ENCODE measurements at places on chromosomes 3 and 15. TPM values are rescaled to one million over a fixed set of nuclear protein-coding genes. Genes with fewer than 3 reads are reported as not detected.

- no peak for DNase-seq
These were observed 277 bp upstream of the DALRD3 start for GRCh38 chr3:49018707-49019006.

DNA sequence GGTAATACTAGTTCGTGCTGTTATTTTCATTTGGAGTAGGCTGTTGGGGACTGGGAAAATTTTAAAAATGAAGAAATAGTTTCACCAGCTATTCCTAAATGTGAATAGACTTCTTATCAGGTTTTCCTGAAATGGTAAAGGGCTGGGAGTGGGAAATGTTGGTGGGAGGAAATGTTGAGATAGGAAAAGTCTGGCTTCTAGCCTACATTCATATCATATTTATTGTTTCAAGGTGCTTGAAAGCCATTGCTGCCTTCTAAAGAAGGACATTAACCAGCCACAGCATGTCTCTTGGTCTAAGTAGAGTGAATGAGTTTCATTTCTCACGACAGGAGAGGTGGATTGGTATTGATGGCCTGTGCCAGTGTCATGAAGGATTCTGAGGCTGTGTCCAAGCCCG lies 197.1 kb upstream of the BHLHE40 start:
- no peak for DNase-seq

DNA sequence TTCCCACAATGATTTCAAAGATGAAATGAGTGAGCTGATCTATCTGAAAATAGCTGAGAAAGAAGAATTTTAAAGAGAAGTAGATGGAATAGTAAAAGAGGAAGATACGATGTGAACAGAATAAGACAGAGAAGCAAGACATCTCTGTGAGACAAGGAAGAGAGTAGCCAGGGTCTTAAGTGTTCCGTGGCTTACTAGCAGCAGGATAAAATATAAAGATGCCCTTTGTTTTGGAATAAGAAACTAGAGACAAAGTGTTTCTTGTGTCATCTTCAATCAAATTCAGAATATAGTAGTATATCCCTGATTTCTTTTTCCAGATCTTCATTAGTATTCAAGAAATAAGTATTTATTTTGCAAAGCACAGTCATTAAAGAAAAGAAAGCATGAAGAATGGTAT lies 281.0 kb upstream of the NECTIN3 start:
- no peak for DNase-seq

- DNase-seq = no peak
These were observed 370.1 kb downstream of the LRTM1 start for GRCh38 chr3:54557538-54558428.

DNA sequence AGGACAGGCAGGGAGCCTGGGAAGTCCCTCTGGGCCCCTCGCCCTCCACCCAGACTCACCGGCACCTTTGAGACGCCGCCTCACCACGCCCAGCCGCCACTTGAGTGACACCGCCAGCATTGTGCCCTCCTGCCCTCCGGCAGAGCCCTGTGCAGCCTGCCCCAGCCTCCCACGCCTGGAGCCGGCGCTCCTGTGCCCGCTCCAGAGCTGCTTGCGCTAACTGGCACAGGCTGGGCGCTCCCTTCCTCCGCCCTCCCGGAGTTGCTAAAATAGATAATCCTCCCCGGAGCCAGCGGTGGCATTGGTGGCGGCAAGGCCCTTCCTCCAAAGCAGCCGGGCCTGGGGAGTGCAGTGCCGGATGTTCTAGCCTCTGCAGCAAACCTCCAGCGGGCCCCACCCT lies 15.7 kb upstream of the GRIP2 start:
- DNase-seq = no peak

DNA sequence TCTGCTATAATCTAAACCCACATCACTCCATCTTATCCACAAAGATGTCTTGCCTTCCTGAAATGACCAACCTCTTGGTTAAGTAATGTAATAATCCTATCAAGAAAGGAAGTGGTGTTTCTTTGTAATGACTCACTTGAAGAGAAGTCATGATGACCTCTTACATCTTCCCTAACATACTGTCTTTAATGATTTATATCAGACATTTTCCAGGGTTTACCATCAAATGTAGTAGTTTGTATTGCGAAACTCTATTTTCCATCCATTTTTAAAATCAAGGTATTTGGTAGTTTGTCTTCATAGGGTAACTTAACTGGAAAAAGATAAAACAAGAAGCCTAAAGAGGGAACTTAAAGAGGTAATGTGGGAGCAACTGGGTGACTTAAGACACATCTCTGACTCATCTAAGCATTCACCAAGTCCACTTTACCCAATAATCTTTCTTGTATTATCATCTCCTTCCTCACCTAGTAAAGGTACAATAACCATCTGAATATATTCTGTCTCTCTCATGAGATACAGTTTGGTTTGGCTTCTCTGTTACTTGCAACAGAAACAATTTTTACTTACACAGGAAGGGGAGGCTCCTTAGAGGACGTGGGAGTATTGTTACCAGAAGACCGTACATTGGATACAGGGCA lies 5.7 kb upstream of the MAPK6 start:
- no peak for DNase-seq

GRCh38 chr3:8420612-8421011 lies 81.0 kb upstream of the LMCD1 start:
- DNase-seq = no peak

DNA sequence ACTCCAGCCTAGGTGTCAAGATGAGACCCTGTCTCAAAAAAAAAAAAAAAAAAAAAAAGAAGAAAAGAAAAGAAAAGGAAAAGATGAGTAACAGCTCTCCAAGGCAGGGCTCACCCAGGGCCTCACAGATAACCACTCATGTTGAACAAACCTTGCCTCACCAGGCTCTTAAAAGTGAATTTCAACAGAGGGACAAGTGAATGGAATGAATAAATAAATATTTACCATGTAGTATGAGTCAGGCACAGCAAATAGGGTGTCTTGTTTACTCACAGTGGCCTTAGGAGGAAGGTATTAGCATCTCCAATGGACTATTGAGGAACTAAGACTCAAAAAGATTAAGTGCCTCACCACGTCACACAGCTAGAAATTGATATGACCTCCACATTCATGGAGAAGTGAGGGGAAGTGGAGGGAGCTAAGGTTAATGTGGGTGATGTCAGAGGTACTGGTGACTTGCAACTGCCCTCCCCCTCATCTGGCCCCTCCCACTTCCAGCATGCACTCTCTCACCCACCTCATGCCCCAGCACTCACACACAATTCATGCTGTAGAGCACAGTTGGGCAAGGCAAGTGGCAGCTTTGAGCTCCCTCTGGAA lies 255.5 kb downstream of the UACA start:
- peak; percentile 81 for DNase-seq

DNA sequence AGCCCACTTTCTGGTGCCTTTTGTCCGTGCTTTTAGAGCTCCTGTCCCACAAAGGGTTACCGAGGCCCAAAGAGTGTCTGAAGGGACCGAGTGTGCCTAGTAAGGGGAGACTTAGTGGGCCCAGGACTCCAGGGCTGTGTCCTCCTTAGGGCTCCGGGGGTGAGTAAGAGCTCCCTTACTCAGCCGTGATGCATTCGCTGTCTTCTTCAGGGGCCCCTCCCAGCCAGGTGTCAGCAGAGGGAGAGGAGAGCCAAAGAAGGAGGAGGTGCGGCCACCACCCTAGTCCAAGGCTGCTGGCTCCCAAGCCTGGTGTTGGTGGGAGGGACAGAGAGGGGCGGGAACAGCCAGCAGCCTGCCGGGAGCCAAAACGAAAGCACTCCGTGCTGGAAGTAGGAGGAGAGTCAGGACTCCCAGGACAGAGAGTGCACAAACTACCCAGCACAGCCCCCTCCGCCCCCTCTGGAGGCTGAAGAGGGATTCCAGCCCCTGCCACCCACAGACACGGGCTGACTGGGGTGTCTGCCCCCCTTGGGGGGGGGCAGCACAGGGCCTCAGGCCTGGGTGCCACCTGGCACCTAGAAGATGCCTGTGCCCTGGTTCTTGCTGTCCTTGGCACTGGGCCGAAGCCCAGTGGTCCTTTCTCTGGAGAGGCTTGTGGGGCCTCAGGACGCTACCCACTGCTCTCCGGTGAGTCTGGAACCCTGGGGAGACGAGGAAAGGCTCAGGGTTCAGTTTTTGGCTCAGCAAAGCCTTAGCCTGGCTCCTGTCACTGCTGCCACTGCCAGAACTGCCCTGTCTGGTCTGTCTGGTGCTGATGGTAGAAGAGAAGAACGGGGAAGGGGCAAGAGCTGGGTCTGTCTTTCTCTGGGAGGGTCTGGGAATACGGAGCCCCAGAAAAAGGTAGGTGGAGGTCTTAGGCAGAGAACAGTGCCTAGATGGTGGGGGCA lies at the start of gene IL17RC:
TSS of gene IL17RC (plus strand) at position 365 of the 947 bp plus-strand sequence. CDS start at position 583, 218 bp downstream.
- DNase-seq = peak; percentile 53

DNA sequence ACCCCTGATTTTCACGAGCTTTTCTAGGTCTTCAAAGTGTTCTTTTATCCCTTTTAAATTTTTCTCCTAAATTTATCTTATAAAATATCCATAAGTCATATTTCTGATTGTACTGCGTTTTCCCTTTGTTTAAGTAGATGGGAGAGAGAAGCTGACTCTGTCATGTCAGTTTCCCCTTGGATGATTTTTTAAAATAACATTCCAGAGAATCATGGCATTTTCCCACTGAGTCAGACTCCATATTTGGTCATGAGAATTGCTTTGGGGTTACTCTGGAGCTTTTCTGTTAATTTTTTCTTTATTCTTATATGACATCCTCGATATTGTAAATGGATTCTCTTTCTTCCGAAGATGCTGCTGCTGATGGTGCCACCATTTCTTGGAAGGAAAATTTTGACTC lies 28.6 kb upstream of the UMPS start:
- DNase-seq = no peak

DNA sequence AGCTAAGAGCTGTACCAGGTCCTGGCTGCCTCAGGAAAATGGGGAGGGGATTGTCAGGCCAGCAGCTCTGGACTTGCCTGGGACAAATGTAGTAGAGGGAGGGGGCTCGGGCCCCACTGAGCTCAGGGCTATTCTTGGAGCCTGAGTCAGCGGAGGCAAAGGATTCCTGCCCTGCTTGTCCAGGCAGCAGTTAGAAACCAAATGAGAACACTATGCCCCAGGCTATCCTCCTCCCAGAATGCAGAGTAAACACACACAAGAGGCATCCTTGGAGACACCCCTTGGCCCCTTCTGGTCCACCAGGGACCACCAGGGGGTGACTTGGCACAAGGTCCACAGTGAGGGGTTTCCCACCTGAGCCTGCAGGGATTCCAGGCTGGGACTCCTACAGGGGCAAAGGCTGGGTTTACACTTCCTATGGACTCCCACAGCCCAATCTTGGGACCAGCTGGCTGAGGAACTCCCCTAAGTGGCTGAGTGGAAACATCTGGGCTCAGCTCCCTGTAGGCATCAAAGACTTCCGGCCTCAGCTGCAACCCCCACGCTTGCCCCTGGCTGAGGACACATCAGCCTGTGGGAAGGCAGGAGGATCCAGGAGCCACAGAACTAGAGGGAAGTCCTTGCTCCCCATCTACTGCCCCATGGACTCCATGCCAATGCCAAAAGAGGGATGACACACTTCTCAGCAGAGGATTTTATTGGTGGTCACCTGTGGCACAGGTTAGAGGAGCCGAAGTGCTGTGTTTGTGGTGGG lies 3.4 kb upstream of the COL7A1 start:
- no peak for DNase-seq

DNA sequence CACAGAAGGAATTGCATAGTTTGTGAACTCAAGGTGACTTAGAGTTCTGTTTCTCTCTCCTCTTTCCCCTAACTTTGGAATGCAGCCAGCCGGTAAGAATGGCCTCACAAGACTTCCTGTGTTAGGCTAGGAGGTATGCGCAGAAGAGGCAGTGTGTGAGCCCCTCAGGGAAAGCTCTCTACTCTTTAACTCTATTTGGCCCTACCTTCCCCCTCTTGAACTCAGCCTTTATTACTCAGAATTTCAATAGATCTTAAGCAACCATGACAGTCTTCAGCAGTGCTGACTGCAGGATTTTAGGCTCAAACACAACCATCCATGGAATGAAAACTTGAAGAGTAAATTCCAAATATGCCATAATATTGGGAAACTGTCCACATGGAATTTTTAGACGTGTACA lies 209.5 kb downstream of the DTWD1 start:
- peak; percentile 54 for DNase-seq

DNA sequence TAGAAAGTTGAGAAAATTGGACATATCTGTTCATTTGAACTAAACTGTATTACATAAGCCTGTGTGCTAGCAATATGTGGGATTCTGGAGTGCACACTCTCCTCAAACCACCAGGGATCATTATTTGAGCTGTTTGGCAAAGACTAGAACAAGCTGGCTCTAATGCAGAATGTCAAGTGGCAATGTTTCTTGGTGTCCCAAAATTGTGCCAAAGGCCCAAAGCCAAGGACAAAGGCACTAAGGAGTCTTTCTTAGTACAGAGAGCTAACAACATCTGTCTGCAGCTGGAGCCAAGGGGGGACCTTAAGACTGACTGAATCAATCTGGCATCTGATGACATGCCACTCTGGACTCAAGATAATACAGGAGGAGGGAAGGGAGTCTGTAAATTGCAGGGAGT lies 76.7 kb upstream of the STRIT1 start:
- no peak for DNase-seq

DNA sequence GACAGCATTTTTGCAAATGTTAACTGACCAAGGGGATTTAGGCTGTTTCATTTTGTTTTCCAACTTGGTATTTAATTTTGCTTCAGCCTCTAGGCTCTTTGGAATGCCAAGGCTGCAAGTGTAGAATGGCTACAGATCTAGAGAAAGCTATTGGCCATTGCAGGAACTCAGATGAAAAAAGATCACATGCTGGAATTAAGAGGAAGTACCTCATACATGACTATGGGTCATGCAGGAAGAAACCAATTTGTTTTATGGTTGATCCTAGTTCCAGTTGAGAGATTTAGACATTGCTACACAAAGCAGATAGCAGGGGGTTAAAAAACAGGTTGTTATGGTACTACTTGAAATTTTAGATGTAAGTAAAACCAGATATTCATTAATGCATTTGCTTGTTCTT lies 12.7 kb upstream of the CLDN16 start:
- peak; percentile 3 for DNase-seq

DNA sequence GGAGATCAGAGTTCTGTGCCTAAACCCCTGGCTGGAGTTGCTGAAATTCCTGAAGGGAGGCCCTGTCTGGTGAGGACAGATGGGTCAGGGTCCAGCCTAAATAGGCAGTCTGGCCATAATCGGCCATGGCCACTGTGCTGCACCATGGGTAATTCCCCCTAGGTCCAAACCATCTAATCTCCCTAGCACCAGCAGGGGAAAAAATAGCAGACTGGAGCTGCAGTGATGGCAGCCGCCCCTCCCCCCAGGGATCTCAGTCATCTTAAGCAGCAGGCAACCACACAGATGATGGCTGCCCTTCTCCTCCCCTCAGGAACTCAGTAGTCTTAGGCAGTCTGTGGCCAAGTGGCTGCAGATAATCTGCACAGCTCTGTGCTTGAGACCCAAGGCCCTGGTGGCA lies 68.4 kb upstream of the CD96 start:
- DNase-seq = no peak

DNA sequence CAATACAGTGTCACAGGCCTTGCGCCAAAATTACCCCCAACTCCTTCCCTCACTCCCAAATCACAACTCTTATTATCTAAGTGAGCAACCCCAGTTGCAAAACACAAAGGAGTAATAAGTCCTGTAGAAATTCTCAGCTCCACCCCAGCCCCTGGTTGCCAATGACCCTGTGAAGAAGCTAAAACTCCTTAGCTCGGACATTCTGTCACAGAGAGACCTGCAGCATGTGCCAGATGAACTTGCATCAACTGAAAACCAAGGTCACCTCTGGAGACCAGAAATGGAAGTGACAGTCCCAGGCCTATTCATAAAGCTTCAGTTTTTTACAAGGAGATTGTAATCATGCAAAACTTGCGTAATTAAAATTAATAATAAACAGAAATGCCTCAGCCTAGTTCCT lies 55.2 kb downstream of the RBPMS2 start:
- no peak for DNase-seq

The GOLGA8S gene
- total RNA-seq = 0.27 TPM

The CATSPER2 gene
- 3.2 TPM for total RNA-seq

The LXN gene
- 31.0 TPM for total RNA-seq
